NCI-H524 (cell line): ENCODE measurements at places on chromosomes 11 and 22.

DNA sequence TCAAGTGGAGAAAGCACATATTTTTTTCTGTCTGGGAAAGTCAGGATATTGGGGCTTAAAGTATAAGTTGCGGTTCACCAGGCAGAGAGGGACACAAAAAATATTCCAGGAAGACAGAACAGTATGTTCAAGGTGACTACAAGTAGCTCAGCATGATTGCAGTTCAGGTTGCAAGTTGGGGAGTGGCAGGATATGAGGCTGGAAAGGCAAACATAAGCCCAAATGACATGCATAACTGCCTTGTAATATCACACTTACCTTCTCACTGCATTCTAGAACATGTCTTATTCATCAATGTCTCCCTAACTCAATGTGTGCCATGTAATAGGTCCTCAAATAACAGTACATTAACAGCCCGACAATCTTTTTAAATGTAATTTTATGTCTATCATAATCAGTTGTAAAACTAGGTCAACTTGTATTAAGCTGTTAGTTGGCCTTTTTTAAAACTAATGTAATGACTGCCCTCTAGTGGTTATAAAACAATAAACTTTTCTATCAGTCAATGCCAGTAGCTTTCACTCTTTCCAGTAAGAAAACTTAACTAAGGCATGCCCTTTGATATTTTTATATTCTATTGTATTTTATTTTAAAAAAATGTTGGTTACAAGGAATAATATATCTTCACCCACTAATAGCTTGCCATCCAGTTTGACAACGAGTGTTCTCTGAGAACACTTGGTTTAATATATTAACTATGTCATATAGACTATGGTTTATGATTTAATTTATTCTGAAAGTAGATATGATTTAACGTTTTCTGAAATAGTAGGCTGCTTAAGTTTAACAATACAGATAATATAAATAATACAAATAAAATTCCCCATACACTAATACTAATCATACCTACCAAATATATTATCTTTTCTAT is 39.4 kb upstream of the CFAP300 start:
- peak; percentile 45 for DNase-seq

- DNase-seq, result no peak
Observed at GRCh38 chr11:3220521-3221407, 2.2 kb upstream of the MRGPRG start.

DNA sequence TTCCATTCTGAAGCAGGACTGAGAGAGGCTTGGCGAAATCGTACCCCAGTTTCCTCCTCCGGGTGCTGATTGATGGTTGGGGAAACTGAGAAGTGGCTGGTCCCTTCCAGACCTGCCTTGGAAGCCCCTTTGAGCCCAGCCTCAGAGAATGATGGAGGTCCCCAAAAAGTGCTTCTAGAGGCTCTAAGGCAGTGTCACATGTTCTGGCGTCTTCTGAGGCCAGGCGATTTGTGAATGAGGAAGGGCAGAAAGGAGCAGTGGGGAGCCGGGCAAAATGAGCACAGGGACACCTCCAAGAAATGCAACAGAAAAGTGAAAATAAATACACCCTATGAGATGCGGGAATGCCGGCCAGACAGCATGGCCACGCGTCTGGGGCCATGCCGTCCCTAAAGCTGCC is 1.0 kb upstream of the LIF start:
- no peak for DNase-seq

GRCh38 chr11:115527534-115528125 is 23.4 kb upstream of the CADM1 start:
- no peak for DNase-seq

GRCh38 chr11:36693139-36693843 is 95.3 kb upstream of the RAG2 start:
- no peak for DNase-seq

DNA sequence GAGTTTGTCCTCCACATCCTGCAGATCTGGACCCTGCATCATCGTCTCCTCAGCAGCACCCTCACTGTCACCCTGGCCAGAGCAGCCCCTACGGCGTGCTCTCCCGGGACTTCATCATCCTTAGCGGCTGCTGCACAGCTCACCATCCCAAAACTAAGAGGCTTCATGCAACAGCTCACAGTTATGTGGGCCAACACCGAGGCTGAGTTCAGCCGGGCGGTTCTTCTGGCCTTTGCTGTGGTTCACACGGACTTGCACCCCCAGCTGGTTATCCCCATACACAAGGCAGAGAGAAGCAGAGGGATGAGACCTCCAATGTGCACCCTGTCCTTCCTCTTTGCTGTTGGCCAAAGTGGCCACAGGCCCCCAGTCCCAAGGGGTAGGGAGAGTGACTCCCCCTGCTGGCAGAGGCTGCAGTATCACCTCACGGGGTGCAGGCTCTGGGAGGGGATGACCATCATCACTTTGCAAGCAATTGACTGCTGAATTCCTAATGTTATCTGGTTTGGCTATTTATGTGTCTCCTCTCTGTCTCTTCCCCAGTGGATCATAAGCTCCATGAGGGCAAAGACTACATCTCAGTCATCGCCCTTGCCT is 276.8 kb downstream of the BRD1 start:
- no peak for DNase-seq

DNA sequence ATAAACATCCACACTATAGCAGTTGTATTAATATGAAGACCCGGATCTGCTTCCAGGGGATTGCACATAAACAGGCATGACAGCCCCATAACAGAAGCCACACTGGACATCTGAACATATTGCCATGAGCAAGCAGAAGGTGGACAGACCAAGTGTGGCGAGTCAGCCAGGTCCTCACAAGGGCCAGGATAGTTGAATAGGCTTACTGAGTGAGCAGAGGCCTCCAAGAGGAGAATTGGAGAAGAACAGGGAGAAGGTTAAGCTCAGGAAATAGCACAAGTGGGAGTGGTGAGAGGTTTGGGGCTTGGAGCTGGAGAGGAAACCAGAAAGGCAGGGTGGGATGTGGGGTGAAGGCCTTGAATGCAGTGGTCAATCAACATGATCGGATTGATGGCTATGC is 10.8 kb downstream of the SLC35C1 start:
- no peak for DNase-seq

- DNase-seq, result no peak
Observed at GRCh38 chr11:116556483-116556882, 216.3 kb downstream of the BUD13 start.

DNA sequence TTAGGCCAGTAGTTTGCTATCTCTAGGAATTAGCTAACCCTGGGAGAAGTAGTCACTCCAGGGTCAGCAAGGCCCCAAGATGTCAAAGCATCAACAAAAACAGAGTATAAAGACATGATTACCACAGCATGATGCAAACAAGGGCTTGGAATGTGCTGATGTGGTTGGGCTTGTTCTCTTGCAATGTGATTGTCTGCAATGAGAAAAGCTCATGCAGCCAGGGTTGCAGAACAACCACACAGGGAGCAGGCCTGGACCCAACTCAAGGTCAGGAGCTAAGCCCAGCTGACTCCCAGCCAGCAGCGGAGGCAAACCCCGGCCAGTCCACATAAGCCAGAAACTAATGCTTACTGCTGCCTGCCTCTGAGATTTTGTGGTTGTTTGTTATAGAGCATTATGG is 132.4 kb upstream of the ZC3H12C start:
- no peak for DNase-seq

GRCh38 chr11:67365736-67366444 is 7.5 kb downstream of the CLCF1 start:
- no peak for DNase-seq

- peak; percentile 88 for DNase-seq
Observed at GRCh38 chr11:119371778-119372182, 9.7 kb downstream of the USP2 start.

GRCh38 chr11:22076271-22076930 is 116.5 kb upstream of the ANO5 start:
- DNase-seq, result no peak

DNA sequence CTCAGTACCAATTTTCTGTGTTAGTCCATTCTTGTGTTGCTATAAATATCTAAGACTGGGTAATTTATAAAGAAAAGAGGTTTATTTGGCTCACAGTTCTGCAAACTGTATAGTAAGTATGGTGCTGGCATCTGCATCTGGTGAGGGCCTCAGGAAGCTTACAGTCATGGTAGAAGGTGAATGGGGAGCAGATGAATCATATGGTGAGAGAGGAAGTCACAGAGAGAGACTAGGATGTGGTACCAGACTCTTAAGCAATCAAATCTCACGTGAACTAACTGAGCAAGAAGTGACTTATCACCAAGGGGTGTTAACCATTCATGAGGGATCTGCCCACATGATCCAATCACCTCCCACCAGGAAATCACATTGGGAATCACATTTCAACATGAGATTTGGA is 60.8 kb upstream of the ZBED5 start:
- no peak for DNase-seq

- no peak for DNase-seq
Observed at GRCh38 chr11:98589967-98590366, 430.8 kb upstream of the CNTN5 start.

DNA sequence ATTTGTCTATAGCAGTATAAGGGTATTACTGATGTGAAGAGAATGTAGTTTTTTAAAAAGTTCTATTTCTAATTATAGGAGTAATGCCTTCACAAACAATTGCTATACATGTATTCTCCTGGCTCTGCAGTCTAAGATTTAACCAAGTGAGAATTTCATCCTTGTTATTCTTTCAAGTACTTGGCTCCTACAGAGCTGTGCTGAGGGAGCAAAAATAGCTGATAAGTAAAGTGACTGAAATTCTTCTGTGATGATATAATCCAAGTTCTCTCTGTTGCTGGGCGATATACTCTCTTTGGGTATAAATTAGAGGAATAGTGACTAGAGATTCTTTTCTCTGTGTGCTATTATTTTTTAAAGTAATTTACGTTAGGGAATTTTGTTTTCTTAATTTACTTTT is 68.0 kb downstream of the PGR start:
- no peak for DNase-seq

DNA sequence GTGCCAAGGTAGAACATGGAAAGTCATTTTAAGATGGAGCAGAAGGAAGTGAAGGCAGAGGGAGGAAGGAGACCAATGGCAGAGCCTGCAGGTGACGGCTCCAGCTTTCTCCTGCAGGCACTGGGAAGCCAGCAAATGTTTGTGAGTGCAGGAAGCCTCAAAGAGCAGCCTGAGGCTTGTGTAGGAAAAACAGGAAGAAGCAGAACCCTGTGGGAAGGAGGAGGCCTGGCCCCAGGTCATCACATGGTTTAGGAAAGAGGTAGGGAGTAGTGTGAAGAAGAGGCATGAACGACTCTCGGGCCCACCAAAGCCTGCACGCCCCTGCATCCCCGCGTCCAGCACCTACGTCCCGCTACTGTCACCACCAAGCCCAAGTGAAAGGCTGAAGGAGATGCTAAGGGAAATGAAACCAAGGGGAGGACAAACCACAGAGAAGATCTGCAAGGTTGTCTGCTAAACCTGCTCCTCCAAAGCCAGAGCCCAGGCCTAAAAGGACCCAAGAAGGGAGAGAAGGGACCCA is 151.5 kb downstream of the CHST1 start:
- no peak for DNase-seq

GRCh38 chr11:84549217-84549616 is 1077.9 kb downstream of the DLG2 start:
- no peak for DNase-seq

DNA sequence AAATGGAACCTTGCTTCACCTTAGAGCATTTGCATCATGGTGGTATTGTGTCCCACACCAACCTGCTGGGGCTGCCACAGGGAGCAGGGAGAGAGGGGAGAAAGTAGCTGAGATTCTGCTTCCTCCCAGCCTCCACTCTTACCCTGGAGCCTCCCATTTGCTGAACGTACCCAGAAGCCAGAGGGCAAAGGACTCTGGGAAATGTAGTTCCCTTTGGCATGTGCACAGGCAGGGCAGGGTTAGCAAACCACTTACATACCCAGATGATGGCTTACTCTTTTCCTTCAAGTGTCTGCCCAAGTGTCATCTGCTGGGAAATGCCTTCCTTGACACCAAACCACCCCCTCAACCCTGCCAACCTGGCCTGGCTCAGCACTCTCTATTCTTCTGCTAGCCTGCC is 16.9 kb downstream of the SMIM38 start:
- peak; percentile 45 for DNase-seq

- no peak for DNase-seq
Observed at GRCh38 chr22:50570861-50571260, 7.4 kb downstream of the CPT1B start.

GRCh38 chr11:32893093-32893342 is 407 bp downstream of the QSER1 start:
- no peak for DNase-seq

DNA sequence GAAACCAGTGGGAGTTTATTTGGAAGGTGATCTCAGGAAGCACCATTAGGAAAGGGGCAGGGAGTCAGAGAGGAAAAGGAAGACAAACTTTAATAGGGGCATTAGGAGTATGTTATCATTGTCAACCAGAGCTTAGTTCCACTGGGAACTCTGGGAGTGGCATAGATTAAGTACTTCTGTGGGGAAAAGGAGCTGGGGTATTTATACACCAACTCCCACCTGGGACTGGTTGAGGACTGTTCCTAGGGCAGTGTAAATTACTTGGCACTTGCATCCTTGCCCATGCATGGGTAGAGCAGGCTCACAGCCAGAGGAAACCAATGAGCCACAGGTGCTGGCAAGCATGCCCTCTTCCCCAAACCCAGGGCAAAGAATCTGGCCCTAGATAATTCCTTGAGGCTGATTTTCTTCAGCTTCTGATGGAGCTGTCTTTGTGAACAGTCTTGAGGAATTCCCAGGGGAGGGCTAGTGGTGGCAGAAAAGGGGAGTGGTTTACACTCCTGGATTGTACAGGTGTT is 541.2 kb downstream of the MIAT start:
- no peak for DNase-seq

GRCh38 chr11:15818132-15818842 is 538.1 kb downstream of the SOX6 start:
- no peak for DNase-seq

GRCh38 chr22:50712341-50713007 is 25.5 kb upstream of the ACR start:
- no peak for DNase-seq

GRCh38 chr22:28999510-28999909 is 62.1 kb downstream of the C22orf31 start:
- DNase-seq, result no peak

DNA sequence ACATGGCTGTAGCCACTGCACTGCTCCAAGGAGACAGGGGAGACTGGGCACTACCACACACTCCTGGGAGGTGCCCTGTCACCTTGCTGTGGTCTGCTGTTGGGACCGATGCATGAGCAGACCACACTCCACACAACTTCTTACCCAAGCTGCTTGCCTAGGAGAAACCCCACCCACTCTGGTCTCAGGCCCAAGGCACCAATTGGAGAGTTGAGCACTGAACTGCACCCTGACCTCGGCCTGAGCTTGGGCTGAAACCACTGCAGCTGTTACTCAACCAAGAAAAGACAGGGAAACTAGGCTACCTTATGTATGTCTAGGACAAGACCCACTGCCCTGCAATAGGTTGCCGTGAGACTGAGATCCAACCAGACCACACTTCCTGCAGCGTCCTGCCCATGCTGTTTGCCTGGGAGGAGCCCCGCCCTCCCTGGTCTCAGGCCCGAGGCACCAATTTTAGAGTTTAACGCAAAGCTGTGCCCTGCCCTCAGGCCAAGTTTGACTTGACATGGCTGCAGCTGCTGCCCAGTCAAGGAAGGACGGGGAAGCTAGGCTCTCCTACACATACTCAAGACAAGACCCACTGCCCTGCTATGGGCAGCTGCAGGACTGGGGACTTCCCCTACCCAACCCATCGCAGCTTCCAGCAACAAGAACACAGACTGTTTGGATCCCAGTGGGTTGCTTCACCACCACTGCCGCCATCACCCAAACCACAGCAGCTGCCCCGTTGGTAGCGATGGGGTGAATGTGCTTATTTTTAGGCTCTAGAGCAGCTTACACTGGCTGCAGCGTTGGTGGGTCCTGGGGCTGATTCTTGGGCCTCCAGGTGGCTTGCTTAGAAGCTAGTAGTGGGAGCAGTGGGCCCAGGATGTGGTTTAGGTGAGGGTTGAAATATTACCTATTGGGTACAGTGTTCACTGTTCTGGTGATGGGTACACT is 66.8 kb downstream of the BRD1 start:
- DNase-seq, result no peak
